Substantia nigra (tissue), 51 donors: ENCODE measurements at places on chromosomes 4 and X.

DNA sequence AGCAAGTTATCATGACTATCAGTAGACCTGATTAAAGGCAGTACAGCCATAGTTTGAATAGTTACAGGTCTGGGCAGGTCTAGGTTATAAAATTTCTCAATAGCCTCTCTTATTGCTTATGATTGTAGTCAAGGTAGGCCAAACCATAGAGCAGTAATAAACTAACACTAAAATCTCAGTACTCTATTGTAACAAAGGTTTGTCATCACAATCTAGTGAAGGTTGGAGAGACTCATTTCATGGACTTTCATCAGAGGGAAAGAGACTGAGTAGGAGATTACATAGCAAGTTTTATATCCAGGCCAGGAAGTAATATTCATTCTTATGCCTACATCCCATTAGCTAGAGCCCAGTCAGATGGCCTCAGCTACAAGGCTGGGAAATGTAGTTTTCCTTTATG lies 141.0 kb downstream of the ASB9 start:
- DNase-seq, result no peak

DNA sequence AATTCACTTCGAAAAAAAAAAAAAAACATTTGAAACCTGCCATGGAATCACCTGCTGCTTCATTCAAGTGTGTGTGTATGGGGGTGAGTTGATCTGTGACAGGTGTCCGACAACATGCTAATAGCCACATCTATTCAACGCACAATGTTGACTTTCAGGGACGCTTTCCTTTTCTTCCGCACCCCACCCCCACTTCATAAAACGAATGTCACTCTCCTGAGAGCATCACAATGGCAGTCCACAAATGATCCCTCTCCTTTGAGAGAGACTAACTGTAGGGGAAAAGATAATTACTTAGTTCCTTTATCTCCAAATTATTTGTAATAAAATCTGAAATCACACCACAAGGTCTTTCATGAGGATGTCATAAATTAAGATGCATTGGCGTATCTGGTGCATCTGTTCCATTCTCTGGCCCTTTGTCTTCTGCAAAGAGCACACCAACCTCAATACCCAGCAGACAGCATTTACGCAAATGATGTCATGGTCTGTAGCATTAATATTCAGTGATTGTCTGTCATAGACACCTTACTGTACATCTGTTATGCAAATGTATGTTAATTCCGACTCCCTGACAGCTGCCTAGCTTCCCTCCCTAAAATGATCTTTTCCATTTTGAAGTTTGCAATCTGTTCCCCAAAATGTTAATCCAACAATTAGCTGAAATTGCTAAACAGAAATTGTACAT lies 640.0 kb upstream of the BOD1L1 start:
- DNase-seq, result no peak

GRCh38 chr4:5079581-5079980 lies 28.3 kb downstream of the STK32B start:
- DNase-seq, result no peak

DNA sequence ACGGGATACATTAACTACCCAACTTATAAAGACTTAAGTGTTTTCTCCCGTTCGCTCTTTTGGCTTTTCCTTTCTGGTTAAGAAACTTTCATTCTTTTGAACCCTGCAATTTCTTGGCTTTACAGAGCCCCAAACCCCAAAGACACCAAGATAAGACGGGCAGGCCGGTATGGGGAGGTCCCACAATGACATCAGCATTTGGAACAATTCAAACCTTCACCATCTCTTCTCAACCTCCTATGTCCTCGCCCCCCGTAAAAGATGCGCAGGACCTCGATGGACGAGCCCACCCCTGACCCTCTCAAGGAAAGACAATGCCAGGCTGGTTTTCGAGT lies 999 bp downstream of the ZNF518B start:
- no peak for DNase-seq

- DNase-seq, result no peak
Observed at GRCh38 chrX:19798423-19798822, 89.0 kb downstream of the SH3KBP1 start.

- no peak for DNase-seq
Observed at GRCh38 chrX:74351760-74352159, 47.8 kb downstream of the ZCCHC13 start.

- DNase-seq, result no peak
Observed at GRCh38 chr4:165331359-165331758, 3.9 kb downstream of the MSMO1 start.

GRCh38 chrX:10242026-10242425 lies 85.3 kb downstream of the CLCN4 start:
- no peak for DNase-seq

GRCh38 chr4:153448003-153448731 lies 18.0 kb upstream of the TMEM131L start:
- DNase-seq, result no peak

GRCh38 chrX:41148553-41148952 lies 63.3 kb downstream of the USP9X start:
- DNase-seq, result no peak

DNA sequence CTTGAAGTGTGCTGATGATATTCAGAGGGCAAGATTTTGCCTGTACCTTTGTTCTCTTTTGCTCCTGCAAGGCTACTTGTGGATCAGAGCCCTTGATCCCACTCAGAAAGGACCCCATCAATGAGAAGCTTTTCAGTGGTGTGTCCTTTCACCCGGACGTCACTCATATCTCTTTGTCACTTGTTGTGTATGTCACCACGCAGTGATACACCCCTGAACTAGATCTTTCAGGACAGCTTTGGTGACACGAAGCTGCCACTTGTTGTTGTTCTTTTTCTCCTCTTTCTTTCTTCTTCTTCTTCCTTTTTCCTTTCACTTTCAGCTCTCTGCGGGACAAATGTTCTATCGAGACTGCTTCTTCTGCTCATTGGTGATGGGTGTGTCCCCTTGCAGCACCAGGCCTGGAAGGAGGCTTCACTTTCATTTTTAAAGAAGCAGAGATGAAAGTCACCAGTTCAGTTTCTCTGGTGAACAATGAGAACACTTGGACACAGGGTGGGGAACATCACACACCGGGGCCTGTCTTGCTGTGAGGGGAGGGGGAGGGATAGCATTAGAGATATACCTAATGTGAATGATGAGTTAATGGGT lies 83.6 kb downstream of the NBDY start:
- no peak for DNase-seq
